Adrenal gland (tissue), 19 donors: ENCODE measurements at places on chromosomes 12 and 14. TPM values are rescaled to one million over a fixed set of nuclear protein-coding genes. Genes with fewer than 3 reads are reported as not detected.

GRCh38 chr14:63204407-63205043 lies at the start of gene RHOJ:
Gene RHOJ, plus strand, starts transcription at chr14:63204443. Its CDS starts 427 bp downstream, at chr14:63204870.
- no peak for DNase-seq

GRCh38 chr12:58832920-58833319 lies 87.4 kb downstream of the LRIG3 start:
- DNase-seq = no peak

- DNase-seq = no peak
These were observed 15.2 kb upstream of the RNASE12 start for GRCh38 chr14:20606190-20606901.

- no peak for DNase-seq
These were observed 685 bp downstream of the VAMP1 start for GRCh38 chr12:6469609-6470374.

KITLG gene
- 11.0 TPM for total RNA-seq

CMA1 gene
- total RNA-seq = not detected

PCED1B gene
- total RNA-seq = 74.4 TPM
